Ascending aorta (tissue), 2 donors: ENCODE measurements at places on chromosomes 2 and 18.

- no peak for DNase-seq
Measured at GRCh38 chr2:9717886-9718451, 87.2 kb upstream of the YWHAQ start.

DNA sequence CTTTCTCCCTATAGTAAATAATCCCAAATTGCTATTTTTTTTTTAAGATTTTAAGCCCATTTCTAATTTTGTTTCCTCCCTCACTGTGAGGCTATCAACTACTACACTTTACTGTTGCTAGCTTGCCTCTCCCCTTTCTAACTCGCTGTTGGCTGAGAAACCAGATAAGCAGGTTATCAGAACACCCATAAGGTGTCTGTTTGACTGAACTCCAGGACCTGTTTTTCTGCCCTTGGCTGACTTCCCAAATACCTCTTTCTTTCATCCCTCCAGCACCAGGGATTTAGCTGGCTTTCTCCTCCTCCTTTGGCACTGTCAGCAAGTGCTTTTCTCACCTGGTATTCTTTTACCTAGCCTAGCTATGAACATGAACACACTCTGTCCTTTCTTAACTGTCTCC is 11.1 kb downstream of the TRAK2 start:
- DNase-seq = no peak

GRCh38 chr18:6107794-6108193 is 212.5 kb upstream of the TMEM200C start:
- DNase-seq = no peak

DNA sequence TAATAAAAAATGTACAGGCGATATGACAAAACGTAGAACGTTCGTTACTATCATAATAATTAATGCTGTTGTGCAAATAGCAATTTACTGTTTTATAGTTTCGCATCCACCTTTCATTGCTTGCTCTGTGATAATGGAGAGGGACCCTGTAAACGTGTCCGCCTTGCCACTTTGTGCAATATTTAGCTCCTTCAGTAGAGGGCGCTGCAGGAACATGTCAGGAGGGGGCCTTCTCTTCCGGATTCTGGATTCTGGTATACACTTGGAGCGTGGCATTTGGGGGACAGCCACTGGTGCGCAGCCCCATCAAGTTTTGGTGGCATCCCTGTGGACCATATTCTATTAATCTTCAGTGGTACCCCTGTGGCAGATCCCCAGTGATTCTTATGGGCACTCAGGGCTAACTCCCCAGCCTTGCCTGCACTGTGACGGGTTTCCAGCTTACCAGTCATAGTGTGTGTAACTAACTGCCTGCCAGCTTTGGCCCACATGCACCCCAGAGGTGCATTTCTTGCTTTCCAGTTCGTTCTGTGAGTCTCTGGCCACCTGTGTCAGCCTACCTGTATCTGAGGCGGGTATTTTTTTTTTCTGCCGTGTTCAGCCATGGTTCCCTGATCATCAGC is 140.3 kb downstream of the CYRIA start:
- no peak for DNase-seq

DNA sequence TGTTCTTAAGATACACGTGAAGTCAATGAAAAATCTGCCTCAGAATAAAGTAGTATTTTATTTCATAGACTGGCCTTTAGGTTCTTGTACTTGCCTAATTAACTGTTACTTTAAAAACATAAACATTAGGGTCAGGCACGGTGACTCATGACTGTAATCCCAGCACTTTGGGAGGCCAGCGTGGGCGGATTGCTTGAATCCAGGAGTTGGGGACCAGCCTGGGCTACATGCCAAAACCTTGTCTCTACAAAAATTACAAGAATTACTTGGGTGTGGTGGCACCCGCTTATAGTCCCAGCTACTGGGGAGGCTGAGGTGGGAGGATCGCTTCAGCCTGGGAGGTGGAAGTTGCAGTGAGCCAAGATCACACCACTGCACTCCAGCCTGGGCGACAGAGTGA is 16.0 kb upstream of the SNORC start:
- no peak for DNase-seq
